ENCODE measurements at places on chromosomes 2 and 18. TPM values are rescaled to one million over a fixed set of nuclear protein-coding genes. Genes with fewer than 3 reads are reported as not detected.

The ANKRD62 gene
- total RNA-seq = not detected

The FNDC4 gene
- not detected for total RNA-seq

DNA sequence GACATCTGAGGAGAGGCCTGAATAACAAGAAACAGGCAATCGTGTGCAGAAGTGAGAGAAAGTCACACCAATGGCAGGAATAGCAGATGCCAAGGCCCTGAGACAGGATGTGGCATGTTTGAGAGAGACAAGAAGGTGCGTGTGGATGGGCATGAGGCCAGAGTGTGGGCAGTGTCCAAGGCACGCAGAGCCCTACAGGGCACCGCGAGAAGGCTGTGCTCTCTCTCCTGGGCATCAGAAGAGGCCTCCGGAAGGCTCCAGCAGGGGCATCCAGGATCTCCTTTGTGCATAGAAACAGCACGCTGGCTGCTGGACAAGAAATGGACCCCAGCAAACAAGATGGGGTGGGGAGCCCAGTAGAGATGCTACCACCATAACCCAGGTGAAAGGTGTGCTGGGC, 239.0 kb upstream of the RAB6C start:
- no peak for DNase-seq
- H3K27ac ChIP-seq = no peak overlapping the region
- no peaks in the 10 kb centered on the region for H3K4me1 ChIP-seq

The TMEM178A gene
- total RNA-seq = 0.21 TPM

The CAPN10 gene
- 30.2 TPM for total RNA-seq

DNA sequence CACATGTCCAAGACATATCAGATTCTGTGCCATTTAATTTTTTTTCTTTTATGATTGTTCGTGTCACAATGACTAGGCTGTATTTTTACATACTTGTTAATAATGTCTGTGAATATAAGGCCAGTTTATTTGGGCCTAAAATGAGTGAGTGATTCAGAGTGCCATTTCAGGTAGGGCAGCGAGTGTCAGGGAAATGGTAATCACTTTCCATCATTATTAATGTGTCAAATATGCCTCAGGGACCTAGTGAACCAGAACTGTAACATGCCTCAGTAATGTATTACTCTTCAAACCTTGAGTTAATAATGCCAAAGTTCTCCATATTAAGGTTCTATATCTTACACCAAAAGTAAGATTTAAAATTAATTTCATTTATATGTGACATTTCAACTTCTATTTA, 8.6 kb downstream of the FAM171B start:
- DNase-seq = no peak
- peaks cover 12% of the 10 kb centered on the region for H3K27me3 ChIP-seq
- no peaks in the 10 kb centered on the region for H3K36me3 ChIP-seq
- no peak overlapping the region for H3K27ac ChIP-seq
- H3K4me1 ChIP-seq = no peaks in the 10 kb centered on the region
- H3K4me3 ChIP-seq = no peak overlapping the region

GRCh38 chr18:46910856-46911255, 6.5 kb downstream of the PIAS2 start:
- peaks cover 24% of the 10 kb centered on the region for H3K36me3 ChIP-seq
- H3K4me1 ChIP-seq = peaks cover 46% of the 10 kb centered on the region
- no peak overlapping the region for H3K27ac ChIP-seq
- H3K4me3 ChIP-seq = no peak overlapping the region
- no peak for DNase-seq

DNA sequence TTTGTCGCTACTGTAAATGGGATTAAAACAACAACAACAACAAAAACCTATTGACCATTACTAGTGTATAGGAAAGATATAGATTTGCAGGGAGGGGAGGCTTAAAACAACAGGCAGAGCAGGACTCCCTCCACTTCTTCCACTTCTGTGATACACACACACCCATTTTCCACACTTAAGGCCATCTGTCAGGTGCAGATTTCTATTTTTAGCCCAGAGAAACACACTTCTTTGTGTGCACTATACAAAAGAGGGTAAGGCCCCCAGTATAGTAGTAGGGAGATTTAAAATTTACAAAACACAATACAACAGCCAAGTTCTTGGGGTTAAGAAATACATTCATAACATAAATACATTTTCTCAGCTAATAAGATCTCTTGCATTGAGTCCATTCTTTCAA, 22.4 kb downstream of the PTPN2 start:
- peaks cover 57% of the 10 kb centered on the region for H3K4me1 ChIP-seq
- no peaks in the 10 kb centered on the region for H3K27me3 ChIP-seq
- H3K27ac ChIP-seq = no peak overlapping the region
- H3K36me3 ChIP-seq = peaks cover 12% of the 10 kb centered on the region

- H3K36me3 ChIP-seq = no peaks in the 10 kb centered on the region
- no peak for DNase-seq
- no peak overlapping the region for H3K27ac ChIP-seq
- H3K4me3 ChIP-seq = no peak overlapping the region
- H3K4me1 ChIP-seq = no peaks in the 10 kb centered on the region
Measured at GRCh38 chr2:67579216-67579615, 182.1 kb downstream of the ETAA1 start.

The DSEL gene
- 0.09 TPM for total RNA-seq

GRCh38 chr2:63663013-63663864, 74.5 kb downstream of the MDH1 start:
- no peaks in the 10 kb centered on the region for H3K36me3 ChIP-seq
- no peak for DNase-seq
- peaks cover 10% of the 10 kb centered on the region for H3K27me3 ChIP-seq
- H3K4me1 ChIP-seq = peaks cover 4% of the 10 kb centered on the region
- H3K4me3 ChIP-seq = no peak overlapping the region
- H3K27ac ChIP-seq = no peak overlapping the region

- no peaks in the 10 kb centered on the region for H3K4me1 ChIP-seq
- DNase-seq = peak; percentile 13
- no peak overlapping the region for H3K27ac ChIP-seq
- no peak overlapping the region for H3K4me3 ChIP-seq
Measured at GRCh38 chr2:121297217-121297830, 12.3 kb upstream of the TFCP2L1 start.

The GAL3ST2 gene
- 1.0 TPM for total RNA-seq

The LTBP1 gene
- 0.26 TPM for total RNA-seq

DNA sequence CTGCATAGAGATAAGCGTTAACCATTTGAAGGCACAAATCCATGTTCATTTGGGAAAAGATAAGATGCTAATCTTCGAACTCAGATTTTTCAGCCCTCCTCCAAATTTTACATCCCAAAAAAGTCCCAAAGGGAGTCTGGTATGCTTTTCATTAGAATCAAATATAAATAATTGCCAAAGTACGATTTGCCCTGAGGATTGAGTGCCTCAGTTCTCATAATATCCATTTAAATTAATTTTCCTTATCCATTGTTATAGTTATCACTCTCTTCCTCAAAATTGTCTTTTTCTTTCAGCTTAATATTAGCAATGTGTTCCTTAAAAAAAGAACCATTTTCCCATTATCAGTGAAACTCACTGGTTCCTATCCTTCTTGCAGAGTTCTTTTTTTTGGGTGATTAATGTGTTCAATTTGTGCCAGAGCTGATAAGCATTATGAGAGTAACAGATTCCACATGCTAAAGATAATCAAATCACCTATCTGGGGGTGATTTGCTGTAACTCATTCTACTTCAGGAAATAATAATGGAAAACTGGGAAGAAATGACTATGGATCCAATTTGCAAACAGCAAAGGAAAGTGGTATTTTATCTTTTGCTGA, 686 bp downstream of the HNMT start:
- no peaks in the 10 kb centered on the region for H3K36me3 ChIP-seq
- DNase-seq = no peak
- H3K27me3 ChIP-seq = peaks cover 9% of the 10 kb centered on the region
- no peaks in the 10 kb centered on the region for H3K4me1 ChIP-seq
- H3K27ac ChIP-seq = no peak overlapping the region

DNA sequence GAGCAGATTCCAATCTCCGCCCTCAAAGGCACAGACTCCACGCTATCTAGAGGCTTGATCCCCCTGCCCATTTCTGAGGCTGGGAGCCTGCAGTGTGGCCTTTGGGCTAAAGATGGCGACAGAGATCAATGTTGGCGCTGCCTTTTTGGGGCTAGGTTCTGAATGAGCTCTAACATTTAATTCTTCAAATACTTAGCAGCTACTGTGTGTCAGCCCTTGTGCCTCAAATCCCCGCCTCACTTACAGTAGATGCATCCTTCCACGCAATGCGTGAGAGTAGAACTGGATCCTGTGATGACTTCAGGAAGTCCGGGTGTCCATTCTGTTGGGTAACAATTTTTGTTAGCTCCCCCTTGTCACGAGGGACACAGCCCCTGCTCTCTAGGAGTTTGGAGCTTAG, 12.4 kb downstream of the IL1F10 start:
- H3K27me3 ChIP-seq = no peaks in the 10 kb centered on the region
- DNase-seq = peak; percentile 73
- no peak overlapping the region for H3K4me3 ChIP-seq
- H3K27ac ChIP-seq = no peak overlapping the region
- H3K4me1 ChIP-seq = peaks cover 15% of the 10 kb centered on the region

The ERFE gene
- total RNA-seq = 0.07 TPM

GRCh38 chr18:62842898-62843297, 127.6 kb downstream of the PHLPP1 start:
- H3K36me3 ChIP-seq = peaks cover 2% of the 10 kb centered on the region
- peaks cover 51% of the 10 kb centered on the region for H3K4me1 ChIP-seq
- H3K4me3 ChIP-seq = no peak overlapping the region
- H3K27me3 ChIP-seq = no peaks in the 10 kb centered on the region
- no peak overlapping the region for H3K27ac ChIP-seq
- DNase-seq = no peak

DNA sequence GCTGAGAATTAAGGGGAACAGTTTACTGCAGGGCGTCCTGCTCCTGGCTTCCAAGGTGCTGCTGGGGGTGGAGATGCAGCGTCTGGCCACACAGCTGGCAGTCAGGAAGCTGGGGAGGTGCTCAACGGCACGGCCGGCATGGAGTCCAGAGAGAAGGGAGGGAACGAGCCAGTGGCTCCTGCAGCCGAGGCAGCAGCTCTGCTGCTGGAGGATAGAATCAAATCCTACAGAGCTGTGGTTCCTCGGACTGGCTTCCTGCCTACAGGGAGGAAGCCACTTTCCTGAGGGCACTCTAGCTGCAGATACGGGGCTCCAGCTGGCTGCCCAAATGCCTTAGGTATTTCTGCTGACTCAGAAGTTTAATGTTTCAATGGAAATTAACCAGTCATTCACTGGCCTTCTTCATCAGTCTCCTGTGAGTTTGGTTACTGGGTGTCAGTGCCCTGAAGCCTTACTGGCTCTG, 266.3 kb downstream of the TWIST2 start:
- DNase-seq = no peak
- peaks cover 11% of the 10 kb centered on the region for H3K36me3 ChIP-seq
- H3K4me3 ChIP-seq = no peak overlapping the region
- H3K4me1 ChIP-seq = peaks cover 11% of the 10 kb centered on the region
- no peak overlapping the region for H3K27ac ChIP-seq

DNA sequence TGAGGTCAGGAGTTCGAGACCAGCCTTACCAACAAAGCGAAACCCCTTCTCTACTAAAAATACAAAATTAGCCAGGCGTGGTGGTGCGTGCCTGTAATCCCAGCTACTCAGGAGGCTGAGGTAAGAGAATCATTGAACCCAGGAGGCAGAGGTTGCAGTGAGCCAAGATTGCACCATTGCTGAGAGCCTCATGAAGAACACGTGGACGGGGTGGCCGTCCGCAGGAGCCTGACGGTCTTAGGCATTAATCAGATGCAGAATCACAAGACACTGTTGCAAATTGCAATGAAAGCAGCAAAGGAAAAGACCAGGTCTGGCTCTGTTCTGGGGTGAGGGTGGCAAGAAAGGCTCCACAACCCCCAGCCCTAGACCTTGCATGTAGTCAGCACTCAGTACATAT, 104.0 kb upstream of the SLC66A3 start:
- no peaks in the 10 kb centered on the region for H3K36me3 ChIP-seq
- H3K27ac ChIP-seq = no peak overlapping the region
- no peaks in the 10 kb centered on the region for H3K27me3 ChIP-seq

DNA sequence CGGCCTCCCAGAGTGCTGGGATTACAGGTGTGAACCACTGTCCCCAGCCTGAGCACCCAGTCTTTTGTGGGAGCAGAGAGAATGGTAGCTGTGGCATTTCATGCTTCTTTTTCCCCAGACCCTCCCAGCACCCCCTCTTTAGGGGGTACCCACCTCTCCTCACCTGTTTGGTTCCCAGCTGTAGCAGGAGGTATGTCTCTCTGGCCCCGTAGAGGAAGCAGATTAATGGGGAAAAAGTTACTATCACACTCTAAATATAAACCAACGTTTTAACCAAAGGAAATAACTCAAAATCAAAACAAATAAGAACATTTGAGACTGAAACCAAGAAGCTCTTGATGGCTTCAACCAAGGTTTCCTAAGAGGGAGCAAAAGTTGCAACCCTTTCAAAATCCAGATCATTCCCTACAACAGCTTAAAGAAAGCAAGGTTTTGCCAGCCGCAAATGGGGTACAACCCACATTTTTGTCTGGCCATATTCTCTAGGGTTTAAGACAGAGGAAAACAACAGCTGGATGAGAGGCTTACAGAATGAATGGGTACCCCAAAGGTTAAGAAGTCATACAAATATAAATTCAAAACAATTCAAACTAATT, 8.0 kb downstream of the RNF125 start:
- peaks cover 27% of the 10 kb centered on the region for H3K36me3 ChIP-seq
- H3K27ac ChIP-seq = peak overlapping the region; percentile 70
- no peak for DNase-seq
- H3K4me3 ChIP-seq = peak overlapping the region; percentile 44

GRCh38 chr2:164055623-164056022, 319.8 kb upstream of the FIGN start:
- H3K4me1 ChIP-seq = no peaks in the 10 kb centered on the region
- no peak overlapping the region for H3K27ac ChIP-seq
- no peak overlapping the region for H3K4me3 ChIP-seq
- no peak for DNase-seq
- no peaks in the 10 kb centered on the region for H3K36me3 ChIP-seq

GRCh38 chr2:160392201-160392600, 101.4 kb downstream of the RBMS1 start:
- H3K4me3 ChIP-seq = no peak overlapping the region
- peaks cover 5% of the 10 kb centered on the region for H3K36me3 ChIP-seq
- peaks cover 72% of the 10 kb centered on the region for H3K4me1 ChIP-seq
- no peak overlapping the region for H3K27ac ChIP-seq
- no peak for DNase-seq
- no peaks in the 10 kb centered on the region for H3K27me3 ChIP-seq

GRCh38 chr2:236051351-236051750, 116.8 kb downstream of the GBX2 start:
- peaks cover 9% of the 10 kb centered on the region for H3K4me1 ChIP-seq
- DNase-seq = no peak
- peaks cover 36% of the 10 kb centered on the region for H3K27me3 ChIP-seq
- H3K36me3 ChIP-seq = no peaks in the 10 kb centered on the region

The NYAP2 gene
- total RNA-seq = not detected

Measured in activated CD4-positive, alpha-beta T cell treated with anti-CD3 and anti-CD28 coated beads for 36 hours (primary cell).